ENCODE measurements at places on chromosomes 5 and 9. TPM values are rescaled to one million over a fixed set of nuclear protein-coding genes. Genes with fewer than 3 reads are reported as not detected.

LECT2 gene
- total RNA-seq = not detected

TMEM232 gene
- 11.8 TPM for total RNA-seq

C1QTNF2 gene
- 16.9 TPM for total RNA-seq

GPX3 gene
- 129 TPM for total RNA-seq

SHOC1 gene
- total RNA-seq = not detected

C5orf58 gene
- not detected for total RNA-seq

N4BP3 gene
- 10.6 TPM for total RNA-seq

MYORG gene
- 3.0 TPM for total RNA-seq

PPP2R2B gene
- 32.9 TPM for total RNA-seq

NUTM2G gene
- total RNA-seq = not detected

PCDHGA4 gene
- total RNA-seq = 11.1 TPM

C5orf34 gene
- 4.4 TPM for total RNA-seq

Measured in camera-type eye (tissue), 1 donor.